ENCODE measurements at places on chromosomes 4 and X.

DNA sequence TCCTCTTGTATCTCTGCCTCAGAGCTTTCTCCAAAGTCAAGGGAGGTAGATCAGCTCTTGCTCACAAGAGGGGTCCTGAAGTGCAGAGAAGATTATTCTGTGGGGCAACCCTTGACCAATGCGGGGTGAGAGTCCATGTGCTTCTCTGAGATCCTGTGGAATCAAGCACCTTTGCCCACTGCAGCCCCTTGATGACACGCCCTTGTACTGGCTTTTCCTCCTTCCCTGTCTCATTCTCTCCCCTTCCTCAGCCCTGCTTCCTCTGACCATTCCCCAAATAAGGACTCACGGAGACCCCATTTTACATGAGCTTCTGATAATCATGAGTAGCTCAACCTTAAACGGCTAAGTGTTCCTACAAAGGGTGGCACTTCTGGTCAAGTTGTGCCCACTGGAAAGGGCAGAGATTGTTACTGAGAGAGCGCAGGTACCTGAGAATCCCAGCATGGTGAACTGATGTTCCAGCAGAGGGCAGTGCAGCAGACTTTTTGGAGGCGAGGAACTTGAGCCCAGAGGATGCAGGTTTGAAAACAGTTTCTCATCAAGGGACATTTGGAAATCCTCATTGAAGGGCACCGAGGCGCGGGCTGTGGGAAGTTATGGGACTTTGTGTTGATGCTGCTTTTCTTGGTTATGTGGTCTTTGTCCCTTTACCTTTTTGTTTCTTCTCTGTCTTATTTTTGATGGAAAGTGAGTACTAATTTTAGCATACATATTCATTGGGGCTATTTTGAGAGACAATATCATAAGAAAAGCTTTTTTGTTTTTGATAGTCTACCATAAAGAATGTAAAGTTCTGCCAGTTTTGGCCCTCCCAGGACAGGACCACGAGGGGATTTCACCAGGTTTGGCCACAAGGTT is 201.3 kb downstream of the RBM46 start:
- no peaks in the 10 kb centered on the region for H3K27me3 ChIP-seq
- no peaks in the 10 kb centered on the region for H3K4me1 ChIP-seq
- H3K27ac ChIP-seq, result no peak overlapping the region

DNA sequence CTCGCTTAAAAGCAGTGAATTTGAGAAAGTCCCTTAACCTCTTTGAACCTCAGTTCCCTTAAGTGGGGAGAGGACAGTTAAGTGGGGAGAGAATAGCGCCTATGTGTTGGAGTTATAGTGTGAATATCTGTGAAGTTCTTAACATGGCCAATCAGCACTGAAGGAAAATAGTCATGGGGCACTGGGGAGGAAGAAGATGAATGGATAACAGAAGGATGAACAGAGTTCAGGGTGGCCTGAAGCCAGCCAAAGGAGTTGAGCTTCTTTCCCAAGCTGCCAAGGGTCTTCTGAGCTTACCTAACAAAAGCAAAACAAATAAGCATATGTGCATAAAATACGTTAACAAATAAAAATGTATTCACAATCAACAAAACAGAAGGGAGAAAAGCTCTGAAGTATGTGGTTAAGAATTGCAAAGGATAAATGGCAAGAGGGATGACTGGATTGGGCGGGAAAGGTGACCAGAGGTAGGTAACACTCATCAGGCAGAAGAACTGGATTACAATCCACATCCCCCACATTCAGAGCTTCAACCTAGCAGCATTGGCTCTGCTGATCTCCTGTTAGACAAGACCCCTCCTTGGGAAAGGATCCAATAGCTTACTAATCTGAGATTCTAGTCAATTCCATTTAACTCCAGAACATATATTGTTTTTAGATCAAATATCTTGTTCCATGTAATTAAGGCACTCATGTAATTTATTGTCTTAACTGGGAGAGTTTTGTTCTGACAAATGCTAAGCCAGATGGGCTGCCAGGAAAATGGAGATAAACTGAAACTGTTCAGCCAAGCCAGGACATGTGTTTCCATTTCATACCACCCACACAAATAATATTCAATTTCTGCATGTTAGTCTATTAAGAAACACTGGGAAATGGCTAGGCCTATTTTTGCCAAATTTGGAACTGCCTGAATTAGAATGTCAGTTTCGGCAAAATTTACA is 221.2 kb downstream of the LDB2 start:
- H3K4me3 ChIP-seq, result no peak overlapping the region
- no peaks in the 10 kb centered on the region for H3K36me3 ChIP-seq
- no peak for DNase-seq
- H3K4me1 ChIP-seq, result peaks cover 17% of the 10 kb centered on the region

- no peaks in the 10 kb centered on the region for H3K36me3 ChIP-seq
- no peaks in the 10 kb centered on the region for H3K4me1 ChIP-seq
- H3K27ac ChIP-seq, result no peak overlapping the region
- H3K27me3 ChIP-seq, result no peaks in the 10 kb centered on the region
- no peak for DNase-seq
- H3K4me3 ChIP-seq, result no peak overlapping the region
Measured at GRCh38 chr4:137599734-137600133, 67.4 kb upstream of the PCDH18 start.

- H3K4me3 ChIP-seq, result no peak overlapping the region
- DNase-seq, result no peak
- no peaks in the 10 kb centered on the region for H3K27me3 ChIP-seq
- no peaks in the 10 kb centered on the region for H3K36me3 ChIP-seq
Measured at GRCh38 chr4:74638689-74639088, 155.6 kb downstream of the BTC start.

GRCh38 chrX:66017659-66018170 is 22.2 kb downstream of the VSIG4 start:
- no peaks in the 10 kb centered on the region for H3K36me3 ChIP-seq
- DNase-seq, result no peak
- H3K27ac ChIP-seq, result no peak overlapping the region
- H3K27me3 ChIP-seq, result no peaks in the 10 kb centered on the region
- no peak overlapping the region for H3K4me3 ChIP-seq

GRCh38 chr4:74659576-74660411 is 134.5 kb downstream of the BTC start:
- no peaks in the 10 kb centered on the region for H3K27me3 ChIP-seq
- H3K4me1 ChIP-seq, result no peaks in the 10 kb centered on the region
- no peak overlapping the region for H3K4me3 ChIP-seq
- DNase-seq, result no peak

GRCh38 chr4:73487233-73487632 is 5.7 kb downstream of the AFM start:
- no peaks in the 10 kb centered on the region for H3K27me3 ChIP-seq
- no peaks in the 10 kb centered on the region for H3K4me1 ChIP-seq
- no peak for DNase-seq
- H3K27ac ChIP-seq, result no peak overlapping the region
- H3K4me3 ChIP-seq, result no peak overlapping the region

DNA sequence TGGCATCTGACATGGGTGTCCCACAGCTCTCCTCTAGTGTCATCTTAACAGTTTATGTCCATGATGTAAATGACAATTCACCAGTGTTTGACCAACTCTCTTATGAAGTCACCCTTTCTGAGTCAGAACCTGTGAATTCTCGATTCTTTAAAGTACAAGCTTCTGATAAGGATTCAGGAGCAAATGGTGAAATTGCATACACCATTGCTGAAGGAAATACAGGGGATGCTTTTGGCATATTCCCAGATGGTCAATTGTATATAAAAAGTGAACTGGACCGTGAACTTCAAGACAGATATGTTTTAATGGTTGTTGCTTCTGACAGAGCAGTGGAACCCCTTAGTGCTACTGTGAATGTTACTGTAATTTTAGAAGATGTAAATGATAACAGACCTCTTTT is 4.6 kb downstream of the FAT4 start:
- H3K27me3 ChIP-seq, result no peaks in the 10 kb centered on the region
- DNase-seq, result no peak
- no peak overlapping the region for H3K4me3 ChIP-seq

DNA sequence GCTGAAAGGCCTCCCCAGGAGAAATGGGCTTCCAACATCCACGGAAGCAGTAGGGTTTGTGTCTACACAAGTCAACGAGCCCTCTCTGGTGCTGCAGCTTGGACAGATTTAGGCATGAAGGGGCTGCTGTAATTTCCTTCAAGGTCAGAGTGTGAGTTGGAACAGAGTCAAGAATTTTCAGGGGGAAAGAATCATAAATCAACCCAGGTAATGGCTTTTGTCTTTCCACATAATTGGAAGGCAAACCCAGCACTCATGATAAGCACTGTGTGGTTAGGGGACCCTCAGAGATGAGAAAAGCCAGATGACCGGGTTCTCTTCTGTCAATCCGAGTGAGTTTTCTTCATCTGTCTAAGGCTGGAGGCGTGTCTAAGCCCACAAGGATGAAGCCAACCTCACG is 78.6 kb upstream of the MXRA5 start:
- H3K27me3 ChIP-seq, result no peaks in the 10 kb centered on the region
- no peak overlapping the region for H3K4me3 ChIP-seq
- DNase-seq, result no peak
- no peak overlapping the region for H3K27ac ChIP-seq
- no peaks in the 10 kb centered on the region for H3K36me3 ChIP-seq

DNA sequence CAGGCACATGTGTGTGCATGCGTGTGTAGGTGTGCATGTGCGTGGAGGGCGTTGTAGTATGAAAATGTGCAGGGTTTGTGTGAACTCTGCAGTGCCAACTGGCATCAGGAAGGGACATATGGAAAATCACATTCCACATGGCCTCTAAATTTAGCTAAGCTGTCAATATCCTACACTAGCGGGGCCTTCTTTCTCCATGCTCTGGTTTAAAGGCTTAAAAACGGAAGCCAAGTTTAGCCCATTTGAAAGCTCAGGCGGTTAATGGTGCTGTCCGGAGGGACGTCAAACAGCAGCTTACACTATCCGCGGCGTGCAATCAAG is 144.1 kb upstream of the NOCT start:
- no peaks in the 10 kb centered on the region for H3K36me3 ChIP-seq
- H3K27ac ChIP-seq, result no peak overlapping the region
- H3K4me1 ChIP-seq, result peaks cover 18% of the 10 kb centered on the region
- DNase-seq, result no peak
- no peak overlapping the region for H3K4me3 ChIP-seq
- no peaks in the 10 kb centered on the region for H3K27me3 ChIP-seq

DNA sequence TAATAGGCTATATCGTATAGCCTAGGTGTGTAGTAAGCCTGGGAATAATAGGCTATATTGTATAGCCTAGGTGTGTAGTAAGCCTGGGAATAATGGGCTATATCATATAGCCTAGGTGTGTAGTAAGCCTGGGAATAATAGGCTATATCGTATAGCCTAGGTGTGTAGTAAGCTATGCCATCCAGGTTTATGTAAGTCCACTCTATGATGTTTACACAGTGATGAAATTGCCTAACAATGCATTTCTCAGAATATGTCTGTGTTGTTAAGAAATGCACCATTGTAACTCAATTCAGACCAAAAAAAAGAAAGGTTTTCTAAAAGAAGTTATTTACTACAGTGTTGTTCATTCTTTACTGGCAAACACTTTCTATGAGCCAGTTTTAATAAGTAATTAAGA is 1387.2 kb downstream of the STIM2 start:
- no peaks in the 10 kb centered on the region for H3K4me1 ChIP-seq
- no peak overlapping the region for H3K4me3 ChIP-seq
- no peaks in the 10 kb centered on the region for H3K27me3 ChIP-seq
- no peak overlapping the region for H3K27ac ChIP-seq
- H3K36me3 ChIP-seq, result no peaks in the 10 kb centered on the region

- no peak for DNase-seq
- no peaks in the 10 kb centered on the region for H3K36me3 ChIP-seq
- H3K27ac ChIP-seq, result no peak overlapping the region
- no peaks in the 10 kb centered on the region for H3K27me3 ChIP-seq
Measured at GRCh38 chr4:19227701-19228100, 1024.0 kb upstream of the SLIT2 start.

DNA sequence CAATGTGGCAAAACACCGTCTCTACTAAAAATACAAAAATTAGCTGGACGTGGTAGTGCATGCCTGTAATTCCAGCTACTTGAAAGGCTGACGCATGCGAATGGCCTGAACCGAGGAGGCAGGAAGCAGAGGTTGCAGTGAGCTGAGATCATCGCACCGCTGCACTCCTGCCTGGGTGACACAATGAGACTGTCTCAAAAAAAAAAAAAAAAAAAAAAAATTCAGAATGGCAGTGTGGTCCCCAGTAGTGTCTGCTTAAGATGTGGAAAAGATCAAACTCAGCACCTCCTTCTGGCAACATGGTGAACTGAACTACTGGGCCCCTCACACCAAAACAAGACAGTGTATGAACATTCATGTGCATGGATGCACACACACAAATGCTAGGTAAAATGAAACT is 32.2 kb downstream of the SMS start:
- no peak for DNase-seq
- no peaks in the 10 kb centered on the region for H3K27me3 ChIP-seq
- no peaks in the 10 kb centered on the region for H3K4me1 ChIP-seq
- no peak overlapping the region for H3K27ac ChIP-seq
- H3K4me3 ChIP-seq, result no peak overlapping the region

- H3K4me3 ChIP-seq, result no peak overlapping the region
- no peak overlapping the region for H3K27ac ChIP-seq
- H3K36me3 ChIP-seq, result no peaks in the 10 kb centered on the region
- H3K4me1 ChIP-seq, result peaks cover 45% of the 10 kb centered on the region
Measured at GRCh38 chr4:54058171-54058570, 6.2 kb downstream of the CHIC2 start.

DNA sequence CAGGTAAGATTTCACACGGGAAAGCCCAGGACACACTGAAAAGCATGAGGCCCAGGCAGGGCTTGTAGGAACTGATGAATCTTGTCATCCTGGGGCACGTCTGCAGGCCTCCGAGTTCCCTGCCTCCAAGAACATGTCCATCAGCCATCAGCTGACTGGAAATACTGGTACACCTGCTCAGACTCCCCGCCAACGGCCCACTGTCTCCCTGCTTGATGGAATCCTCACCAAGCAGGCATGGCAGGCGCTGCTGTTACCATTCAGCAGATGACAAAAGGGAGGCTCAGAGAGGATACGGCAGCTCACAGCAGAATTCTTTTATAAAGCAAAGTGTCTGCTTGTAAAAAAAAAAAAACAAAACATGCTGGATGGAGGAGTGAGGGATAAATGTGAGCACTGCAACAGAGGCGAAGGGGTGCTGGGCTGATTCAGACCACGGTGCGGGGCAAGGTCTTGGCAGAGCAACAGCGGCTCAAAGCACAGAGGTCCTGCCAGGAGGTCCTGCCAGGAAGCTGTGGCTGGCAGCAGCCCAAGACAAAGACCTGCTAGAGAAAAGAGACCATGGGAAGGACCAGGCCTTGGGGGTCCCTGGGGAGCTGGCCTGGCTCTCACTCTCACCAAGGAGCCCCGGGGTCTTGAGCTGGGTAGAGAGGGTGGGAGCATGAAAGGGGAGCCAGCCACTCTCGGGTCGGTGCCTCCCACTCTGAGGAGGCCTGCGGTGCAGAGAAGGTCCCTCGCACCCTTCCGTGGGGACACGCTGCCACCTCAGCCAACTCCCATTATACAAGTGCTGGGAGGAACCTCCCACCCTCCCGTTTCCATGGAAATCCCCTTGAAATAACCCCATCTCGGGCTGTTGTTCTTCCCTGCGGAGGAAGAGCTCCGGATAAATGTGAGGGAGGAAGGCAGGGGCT is 25.6 kb downstream of the PPP2R2C start:
- no peaks in the 10 kb centered on the region for H3K36me3 ChIP-seq
- H3K27ac ChIP-seq, result no peak overlapping the region
- no peaks in the 10 kb centered on the region for H3K27me3 ChIP-seq
